Stimulated activated CD4-positive, alpha-beta T cell treated with anti-CD3 and anti-CD28 coated beads, Interleukin-1b, Interleukin-23, amount 100 ng/mL, for 1 hour (primary cell): ENCODE measurements at places on chromosomes 5 and 9.
A peak's percentile ranks its signal among the peaks of the same experiment; 100 is the strongest.

GRCh38 chr9:92562461-92562967 lies 26.7 kb upstream of the ECM2 start:
- no peak for DNase-seq

DNA sequence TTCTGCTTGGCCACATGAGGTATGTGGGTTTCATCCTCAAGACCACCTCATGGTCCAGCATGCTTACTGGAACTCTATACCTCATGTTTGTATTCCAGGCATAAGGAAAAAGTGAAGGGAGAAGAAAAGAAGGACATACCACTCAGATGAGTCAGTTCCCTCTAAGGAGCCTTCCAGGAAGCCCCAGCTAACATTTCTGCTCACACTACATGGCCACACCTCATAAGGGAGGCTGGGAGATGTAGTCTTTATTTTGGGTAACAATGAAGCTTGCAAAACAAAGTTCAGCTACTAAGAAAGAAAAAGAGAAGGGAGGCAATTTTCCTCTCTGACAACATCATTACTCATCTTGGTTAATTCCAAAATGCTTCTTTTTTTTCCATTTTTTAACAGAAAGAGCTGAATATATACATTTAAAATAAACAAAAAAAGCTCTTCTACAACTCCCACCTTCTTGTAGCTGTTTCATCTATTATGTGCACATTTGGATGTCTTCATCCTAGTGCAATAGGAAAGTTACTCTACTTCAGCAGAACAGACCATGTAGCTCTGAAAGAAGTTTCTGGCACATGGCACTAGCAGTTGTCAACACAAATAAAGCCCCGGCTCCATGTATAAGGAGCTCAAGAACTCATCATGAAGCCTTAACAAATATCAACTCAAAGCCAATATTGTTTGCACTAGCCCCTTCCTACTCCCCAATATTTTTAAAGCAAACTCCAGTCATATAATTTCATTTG lies 123.6 kb upstream of the CCDC112 start:
- no peak for DNase-seq

GRCh38 chr5:104456122-104456521 lies 893.5 kb upstream of the NUDT12 start:
- no peak for DNase-seq

DNA sequence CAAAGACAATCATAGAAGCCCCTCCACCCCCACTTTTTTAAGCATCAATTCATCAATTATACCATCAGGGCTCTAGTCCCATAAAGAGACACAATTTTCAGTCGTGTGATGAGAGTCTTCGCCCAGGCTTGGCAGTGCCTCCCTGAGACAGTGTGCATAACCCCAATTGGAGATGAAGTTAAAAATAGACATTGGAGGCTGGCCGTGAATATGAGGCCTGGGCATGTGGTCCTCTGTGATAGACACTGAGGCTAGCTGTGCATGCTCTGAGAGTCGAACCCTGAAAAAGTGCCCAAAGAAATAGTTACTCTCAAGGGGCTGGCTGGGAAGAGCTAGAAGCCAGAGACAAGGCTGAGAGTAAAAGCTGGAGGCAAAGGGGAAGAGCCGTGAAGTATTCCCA lies 248.6 kb upstream of the NR4A3 start:
- DNase-seq = no peak

DNA sequence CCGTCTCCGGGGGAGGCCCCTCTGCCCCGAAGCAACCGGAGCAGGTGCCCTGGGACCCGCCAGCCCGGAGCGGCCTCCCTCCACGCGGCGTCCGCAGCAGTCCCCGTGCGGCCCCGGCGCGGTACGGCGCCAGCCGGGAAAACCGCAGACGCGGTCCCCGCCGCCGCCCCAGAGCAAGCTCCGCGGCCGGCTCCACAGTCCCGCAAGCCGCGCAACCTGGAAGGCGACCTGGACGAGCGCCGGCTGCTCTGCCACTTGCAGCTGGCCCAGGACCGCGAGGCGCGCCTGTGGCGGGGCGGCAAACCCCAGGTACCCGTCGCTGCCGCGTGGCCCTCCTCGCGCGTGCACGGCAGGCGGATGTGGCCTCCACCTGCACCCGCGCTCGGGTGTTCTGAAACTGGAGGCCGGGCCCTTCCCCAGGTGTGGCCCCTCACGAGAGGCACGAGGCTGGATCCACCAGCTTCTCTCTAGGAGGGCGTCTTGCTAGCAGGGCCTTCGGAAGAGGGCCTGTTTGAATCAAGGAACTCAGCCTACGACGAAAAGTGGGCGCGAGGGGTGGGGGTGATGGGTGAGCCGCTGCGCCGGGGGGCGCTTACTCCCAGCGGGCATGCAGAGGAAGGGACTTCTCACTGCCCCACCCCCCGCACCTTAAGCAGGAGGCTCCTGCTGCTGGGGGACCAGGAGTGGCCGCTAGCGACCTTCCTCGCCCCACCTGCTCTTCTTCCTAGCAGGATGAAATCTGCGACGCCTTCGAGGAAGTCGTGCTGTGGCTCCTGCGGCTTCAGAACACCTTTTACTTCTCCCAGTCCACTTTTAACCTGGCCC lies 602 bp downstream of the CCNI2 start:
- DNase-seq = peak; percentile 17

- no peak for DNase-seq
Observed at GRCh38 chr5:83864652-83865051, 144.0 kb upstream of the HAPLN1 start.

- DNase-seq = no peak
Observed at GRCh38 chr9:113675475-113675941, 200.6 kb upstream of the ZNF618 start.
